ENCODE measurements at places on chromosomes 4 and X.

- DNase-seq = peak; percentile 28
Observed at GRCh38 chr4:43816116-43816515, 632.5 kb downstream of the KCTD8 start.

DNA sequence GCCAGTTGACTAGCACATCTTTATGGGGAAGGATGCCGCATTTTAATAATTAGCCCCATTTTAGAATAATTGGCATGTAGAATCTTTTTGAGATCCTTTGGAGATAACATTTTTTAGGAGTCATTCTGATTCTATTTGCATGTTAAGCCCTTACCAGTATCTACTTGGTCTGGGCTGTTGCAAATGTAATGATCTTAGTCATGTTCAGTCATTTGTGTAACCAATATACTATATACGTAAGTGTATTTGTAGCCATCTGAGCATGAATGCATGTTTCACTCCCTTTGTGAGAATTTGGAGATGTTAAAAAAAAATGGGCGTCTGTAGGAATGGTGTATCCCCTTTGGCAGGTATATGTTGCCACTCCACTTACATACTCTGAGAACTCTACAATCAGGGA lies 119.1 kb downstream of the TEX13A start:
- no peak for DNase-seq

DNA sequence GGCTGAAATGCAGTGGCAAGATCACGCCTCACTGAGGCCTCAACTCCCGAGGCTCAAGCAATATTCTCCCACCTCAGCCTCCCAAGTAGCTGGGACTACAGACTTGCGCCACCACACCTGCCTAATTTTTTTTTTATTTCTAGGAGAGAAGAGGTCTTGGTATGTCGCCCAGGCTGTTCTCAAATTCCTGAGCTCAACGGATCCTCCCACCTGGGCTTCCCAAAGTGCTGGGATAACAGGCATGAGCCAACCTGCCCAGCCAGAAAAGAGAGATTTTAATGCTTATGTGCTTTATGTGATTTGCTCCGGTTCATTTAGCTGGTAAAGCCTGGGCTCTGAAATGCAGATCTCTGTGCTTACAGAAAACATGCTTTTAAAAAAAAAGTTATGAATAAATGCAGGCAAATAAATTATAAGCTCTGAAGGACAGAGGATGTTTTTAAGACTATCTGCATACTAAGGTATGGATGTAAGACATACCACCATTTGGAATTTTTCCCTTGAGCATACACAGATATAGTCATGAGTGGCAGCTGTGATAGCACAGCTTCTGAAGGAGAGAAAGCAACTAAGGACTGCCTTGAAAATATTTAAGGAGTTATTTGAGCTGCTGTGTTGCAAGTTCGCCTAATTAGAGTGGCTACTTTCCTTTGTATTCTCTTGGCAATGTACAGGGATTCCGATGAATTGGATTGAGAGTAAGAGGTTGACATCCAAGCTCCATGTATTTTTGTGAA lies 13.8 kb downstream of the GUCY1B1 start:
- DNase-seq = no peak

DNA sequence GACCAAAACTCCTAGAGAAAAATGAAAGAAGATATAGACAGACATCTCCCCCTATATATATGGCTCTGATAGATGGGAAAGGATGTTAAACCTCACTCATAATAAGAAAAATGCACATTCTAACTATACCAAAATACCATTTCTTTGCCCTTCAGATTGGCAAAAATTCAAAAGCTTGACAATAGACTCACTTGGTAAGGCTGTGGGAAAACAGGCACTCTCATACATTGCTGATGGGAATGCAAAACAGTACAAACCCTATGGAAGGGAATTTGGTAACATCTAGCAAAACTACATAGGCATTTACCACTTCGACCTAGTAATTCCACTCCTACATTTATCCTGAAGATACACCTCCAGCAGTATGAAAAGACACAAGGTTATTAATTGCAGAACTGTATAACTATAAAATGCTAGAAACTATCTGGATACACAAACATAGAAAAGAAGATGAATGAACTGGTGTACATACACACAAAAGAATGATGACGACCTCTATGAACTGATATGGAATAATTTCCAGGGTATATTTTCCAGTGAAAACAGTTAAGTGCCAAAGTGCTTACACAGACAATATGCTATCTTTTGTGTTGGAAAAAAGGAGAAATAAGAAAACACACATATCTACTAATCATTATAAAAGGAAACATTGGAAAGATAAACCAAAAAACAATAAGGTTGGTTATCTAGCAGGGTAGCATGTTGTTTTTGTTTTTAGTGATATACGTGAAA lies 48.5 kb downstream of the WDFY3 start:
- no peak for DNase-seq

DNA sequence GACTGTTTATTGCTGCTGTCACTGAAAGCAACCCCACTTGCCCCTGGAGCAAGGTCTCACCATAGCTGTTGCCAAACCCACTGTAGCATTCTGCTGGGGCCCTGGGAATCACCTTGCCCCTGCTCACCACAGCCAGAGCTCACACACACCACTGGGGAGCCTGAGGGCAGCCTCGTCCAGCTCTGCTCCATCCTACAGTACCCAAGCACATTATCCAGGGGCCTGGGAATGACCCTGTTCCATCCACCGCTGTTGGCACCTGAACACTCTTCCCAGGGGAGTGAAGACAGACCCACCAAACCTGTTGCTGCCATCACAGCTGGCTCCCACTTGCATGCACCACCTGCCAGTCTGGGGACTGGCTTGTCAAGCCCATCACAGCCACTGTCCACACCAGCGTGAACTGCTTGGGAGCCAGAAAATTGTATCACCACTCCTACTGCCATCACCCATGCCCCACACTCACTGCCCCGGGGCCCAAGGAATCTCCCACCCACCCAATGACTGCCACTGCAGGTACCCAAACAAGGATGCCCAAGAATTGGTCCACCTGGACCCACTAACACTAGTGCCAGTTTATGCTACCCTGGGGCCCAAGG lies 811.3 kb downstream of the KLHL13 start:
- DNase-seq = no peak

DNA sequence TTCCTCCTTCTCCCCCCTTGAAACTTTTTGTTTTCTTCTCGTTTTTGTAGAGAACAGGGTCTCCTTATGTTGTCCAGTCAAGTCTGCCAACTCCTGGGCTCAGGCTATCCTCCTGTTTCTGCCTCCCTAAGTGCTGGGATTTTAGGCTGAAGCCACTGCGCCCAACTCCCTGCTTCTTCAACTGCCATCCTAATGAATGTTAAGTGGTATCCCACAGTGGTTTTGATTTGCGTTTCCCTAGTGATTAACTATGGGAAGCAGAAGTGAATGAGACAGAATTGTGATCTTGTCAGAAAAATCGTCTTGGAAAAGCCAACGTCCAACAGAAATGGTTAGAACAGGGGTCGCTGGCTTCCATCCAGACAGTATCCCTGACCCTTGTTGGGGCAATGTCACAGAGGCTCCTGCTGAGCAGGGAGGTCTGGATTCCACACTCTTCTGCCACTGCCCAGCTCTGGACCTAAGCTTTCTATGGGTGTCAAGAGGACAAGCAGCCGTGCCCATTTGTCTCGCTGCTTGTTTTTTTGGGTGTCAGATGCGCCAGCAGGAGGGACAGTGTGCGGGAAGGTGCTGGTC lies 869 bp upstream of the ADD1 start:
- no peak for DNase-seq

DNA sequence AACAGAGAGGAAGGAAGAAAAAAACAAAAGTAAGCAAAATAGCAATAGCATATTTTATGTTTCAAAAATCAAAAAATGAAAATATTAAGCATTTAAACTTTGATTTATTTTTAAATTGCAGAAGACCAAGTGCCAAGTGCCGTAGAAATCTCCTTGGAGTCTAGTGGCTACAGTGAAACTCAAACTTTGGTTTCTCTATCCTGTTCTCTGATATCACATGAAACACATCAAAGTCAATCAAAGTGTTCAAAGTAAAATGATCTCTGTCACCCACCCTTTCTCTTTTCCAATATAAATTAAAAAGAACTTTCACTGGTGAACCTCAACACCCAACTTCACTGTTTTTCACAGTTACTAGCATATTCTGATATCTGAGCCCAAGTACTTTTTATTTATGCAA lies 81.1 kb downstream of the HADH start:
- no peak for DNase-seq

DNA sequence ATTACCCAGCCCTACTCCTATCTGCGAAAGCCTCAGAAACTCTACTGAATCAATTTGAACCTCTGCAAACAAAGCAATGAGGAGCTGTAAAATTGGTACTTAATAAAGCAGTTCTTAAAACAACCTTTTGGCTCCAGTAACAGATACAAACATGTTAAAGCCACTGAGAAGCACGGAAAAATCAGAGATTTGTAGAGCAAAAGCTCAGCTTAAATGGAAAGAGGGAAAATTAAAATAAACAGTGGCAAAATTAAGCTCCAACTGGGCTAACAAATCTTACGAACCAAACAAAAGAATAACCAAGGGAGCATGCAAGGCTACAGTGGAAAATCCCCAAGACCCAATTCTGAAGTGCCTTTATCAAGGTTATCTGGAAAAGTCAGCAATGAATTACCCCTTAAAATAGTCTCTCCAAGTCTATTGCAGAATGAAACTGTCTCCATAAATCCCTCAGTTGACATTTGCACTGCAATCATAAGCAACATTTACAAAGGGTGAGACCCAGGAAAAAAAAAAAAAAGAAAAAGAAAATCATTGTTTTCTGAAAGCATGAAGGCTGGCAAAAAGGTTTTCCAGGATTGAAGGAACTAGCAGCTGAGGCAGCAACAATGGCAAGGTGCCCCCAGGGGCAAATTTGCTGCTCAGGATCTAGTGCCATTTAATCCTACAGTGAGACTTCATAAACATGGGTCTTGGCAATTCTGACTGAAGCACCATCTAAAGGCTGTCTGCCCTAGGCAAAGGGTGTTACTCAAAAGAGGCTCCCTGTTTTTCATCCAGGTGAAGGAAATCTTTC lies 40.1 kb downstream of the USP46 start:
- DNase-seq = no peak

- DNase-seq = no peak
Observed at GRCh38 chr4:108906006-108906405, 143.2 kb upstream of the ETNPPL start.

- DNase-seq = no peak
Observed at GRCh38 chrX:124274438-124275181, 57.9 kb upstream of the TEX13D start.

GRCh38 chr4:31645236-31645635 lies 925.1 kb downstream of the PCDH7 start:
- no peak for DNase-seq

DNA sequence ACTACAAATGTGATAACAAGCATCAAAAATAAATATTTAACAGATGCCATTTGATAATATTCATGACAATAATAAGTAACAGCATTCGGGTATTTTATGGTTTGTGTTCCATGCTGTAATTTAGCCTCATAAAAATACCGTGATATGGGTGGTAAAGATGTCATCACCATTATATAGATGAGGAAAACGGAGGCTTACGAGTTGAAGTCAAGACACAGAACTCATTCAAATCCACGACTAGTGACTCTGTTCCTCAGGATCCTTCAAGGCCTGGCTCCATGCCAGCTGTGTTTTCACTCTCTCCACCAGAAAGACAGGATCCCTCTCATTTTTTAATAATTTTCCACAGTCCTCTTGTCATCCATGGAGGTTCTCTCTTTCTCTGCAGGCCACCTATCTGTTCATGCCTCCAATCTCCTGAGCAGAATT lies 94.5 kb downstream of the APBB2 start:
- DNase-seq = no peak

DNA sequence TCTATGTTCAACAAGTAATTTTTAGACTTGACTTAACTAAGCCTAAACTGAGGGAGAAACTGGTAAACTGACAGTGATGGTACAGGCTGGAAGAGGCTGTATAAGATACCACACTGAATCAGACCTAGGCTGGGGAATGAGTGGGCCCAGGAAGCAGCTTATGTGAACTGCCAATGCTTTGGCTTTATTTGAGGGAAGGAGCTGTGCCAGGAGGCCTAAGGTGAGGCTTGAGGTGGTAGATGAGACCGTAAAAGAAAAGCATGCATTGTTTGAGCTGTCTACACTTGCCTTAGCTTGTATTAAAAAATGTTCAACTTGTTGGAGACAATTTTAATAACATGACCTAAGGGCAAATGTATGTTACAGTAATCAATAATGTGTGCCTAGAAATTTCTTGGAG lies 96.2 kb downstream of the RS1 start:
- no peak for DNase-seq

GRCh38 chr4:3010577-3010976 lies 47.2 kb downstream of the GRK4 start:
- no peak for DNase-seq

- no peak for DNase-seq
Observed at GRCh38 chr4:43244688-43245382, 352.3 kb downstream of the GRXCR1 start.

DNA sequence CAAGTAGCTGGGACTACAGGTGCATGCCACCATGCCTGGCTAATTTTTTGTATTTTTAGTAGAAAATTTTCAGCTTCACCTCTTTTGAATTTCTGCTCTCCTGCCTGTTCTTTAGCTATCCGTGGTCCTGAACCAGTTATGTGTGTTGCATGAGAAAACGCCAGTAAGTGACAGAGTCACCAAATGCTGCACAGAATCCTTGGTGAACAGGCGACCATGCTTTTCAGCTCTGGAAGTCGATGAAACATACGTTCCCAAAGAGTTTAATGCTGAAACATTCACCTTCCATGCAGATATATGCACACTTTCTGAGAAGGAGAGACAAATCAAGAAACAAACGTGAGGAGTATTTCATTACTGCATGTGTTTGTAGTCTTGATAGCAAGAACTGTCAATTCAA lies 13.9 kb downstream of the ALB start:
- DNase-seq = no peak

- DNase-seq = no peak
Observed at GRCh38 chrX:2819345-2820135, 9.2 kb upstream of the GYG2 start.

GRCh38 chr4:168474660-168475320 lies 5.5 kb downstream of the DDX60L start:
- no peak for DNase-seq

DNA sequence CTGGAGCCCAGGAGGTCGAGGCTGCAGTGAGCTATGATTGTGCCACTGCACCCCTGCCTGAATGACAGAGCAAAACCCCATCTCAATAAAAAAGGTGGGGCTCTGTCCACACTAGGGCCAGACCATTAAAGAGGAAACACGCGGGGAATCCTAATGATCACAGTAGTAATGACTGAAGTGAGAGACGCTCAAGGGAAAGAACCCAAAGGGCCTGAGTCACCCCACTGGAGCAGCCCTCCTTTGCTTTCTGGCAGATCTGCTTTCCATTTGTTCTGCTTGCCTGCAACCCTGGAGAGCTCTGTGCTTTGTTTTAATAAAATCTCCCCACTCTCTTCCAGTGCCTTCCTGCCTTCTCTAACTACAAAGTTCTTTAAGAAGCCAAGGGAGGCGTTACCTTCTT lies 5.0 kb downstream of the TFDP3 start:
- DNase-seq = no peak

DNA sequence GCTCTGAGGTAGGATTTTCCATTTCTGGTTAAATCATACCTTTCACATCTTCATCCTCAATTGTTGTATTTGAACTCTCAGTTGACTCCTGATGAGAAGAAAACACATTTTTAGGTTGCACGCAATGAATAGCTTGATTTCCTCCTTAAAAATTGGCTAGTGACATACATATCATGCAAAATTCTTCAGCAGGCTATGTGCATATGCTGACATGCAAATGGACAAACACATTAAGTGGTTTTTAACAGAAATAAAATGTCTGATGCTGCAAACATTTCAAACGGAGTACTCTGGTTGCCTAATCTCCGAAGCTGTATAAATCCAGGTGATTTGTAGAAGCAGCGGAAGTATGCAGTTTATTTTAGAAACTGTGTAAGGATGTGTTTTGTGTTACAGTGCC lies 261.1 kb downstream of the CAMK2D start:
- no peak for DNase-seq

- peak; percentile 55 for DNase-seq
Observed at GRCh38 chr4:60129740-60130139, 1070.4 kb upstream of the ADGRL3 start.

Measured in retinal pigment epithelial cell (primary cell).